ENCODE measurements at places on chromosomes 5 and 9.

DNA sequence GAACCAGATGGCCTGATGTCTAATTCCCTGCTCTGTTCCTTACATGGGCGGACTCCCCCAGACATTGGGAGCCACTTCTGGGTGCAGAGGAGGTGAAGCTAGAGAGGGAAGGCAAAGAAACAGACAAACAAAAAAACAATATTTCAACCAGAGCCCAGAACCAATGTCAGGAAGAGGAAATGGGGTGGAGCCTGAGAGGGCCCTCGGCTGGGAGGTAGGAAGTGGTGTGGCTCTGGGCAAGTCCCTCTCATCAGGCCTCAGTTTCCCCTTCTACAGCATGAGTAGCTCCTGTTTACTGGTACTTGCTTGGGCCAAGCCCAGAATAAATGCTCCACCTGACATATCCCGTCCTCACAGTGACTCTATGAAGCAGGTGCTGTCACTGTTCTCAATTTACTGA lies 11.1 kb downstream of the SH2D3C start:
- no peak for DNase-seq

DNA sequence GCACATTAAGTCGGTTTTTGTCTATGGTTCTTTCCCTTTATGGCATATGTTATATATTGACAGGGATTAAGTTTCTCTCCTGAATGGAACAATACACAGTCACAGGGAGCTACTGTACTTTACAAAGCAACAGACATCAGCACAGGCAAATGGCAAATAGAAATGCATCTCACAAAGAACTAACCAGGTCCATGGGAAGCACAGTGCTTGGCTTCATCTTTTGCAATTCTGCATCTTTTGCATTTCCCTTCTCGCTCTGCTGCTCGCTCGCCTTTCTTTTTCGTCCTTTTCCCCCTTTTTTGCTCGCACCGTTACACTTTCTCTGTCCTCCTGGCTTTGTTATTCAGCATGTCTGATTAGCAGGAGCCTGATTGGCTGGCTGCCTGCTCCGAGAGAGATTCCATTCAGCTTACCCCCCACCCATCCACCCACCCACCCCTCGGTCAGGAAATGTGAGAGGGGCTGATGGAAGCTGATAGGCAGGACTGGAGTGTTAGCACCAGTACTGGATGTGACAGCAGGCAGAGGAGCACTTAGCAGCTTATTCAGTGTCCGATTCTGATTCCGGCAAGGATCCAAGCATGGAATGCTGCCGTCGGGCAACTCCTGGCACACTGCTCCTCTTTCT lies at the start of gene ADAMTSL1:
TSS of gene ADAMTSL1 (plus strand) at position 502 of the 628 bp plus-strand sequence. CDS start at position 582, 80 bp downstream.
- no peak for DNase-seq

DNA sequence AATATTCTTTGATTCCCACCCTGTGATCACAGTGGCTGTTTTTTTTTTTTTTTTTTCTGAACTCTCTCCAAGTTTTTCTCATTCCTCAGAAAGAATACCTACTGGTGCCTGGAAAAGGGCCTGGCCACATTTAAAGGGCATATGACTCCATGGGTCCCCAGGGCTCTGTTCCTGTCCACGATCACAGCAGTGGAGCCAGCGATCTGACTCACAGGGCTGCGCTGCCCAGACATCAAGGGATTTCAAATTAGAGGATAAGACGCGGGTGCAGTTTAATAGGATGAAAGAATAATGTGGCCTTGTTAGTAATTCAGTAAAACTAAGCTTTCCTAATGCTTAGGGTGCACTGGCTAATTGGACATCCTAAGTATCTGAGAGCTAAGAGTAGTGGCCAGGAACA lies 175.1 kb upstream of the MSX2 start:
- DNase-seq = no peak

- DNase-seq = no peak
These were observed 38.8 kb upstream of the ZNF618 start for GRCh38 chr9:113837334-113837733.

GRCh38 chr9:137354153-137354844 lies 52.2 kb upstream of the NRARP start:
- DNase-seq = no peak

DNA sequence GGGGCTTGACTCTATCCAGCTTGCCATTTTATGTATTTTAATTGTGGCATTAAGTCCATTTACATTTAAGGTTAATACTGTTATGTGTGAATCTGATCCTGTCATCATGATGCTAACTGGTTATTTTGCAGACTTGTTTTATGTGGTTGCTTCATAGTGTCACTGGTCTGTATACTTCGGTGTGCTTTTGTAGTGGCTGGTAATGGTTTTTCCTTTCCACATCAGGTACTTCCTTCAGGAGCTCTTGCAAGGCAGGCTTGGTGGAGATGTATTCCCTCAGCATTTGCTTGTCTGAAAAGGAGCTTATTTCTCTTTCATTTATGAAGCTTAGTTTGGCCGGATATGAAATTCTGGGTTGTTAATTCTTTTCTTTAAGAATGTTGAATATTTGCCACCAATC lies 145.9 kb downstream of the CPLANE1 start:
- no peak for DNase-seq

- DNase-seq = no peak
These were observed 263.5 kb upstream of the PTPRD start for GRCh38 chr9:10876333-10876732.
